Ovary (tissue), 10 donors: ENCODE measurements at places on chromosomes 11 and 22.

GRCh38 chr11:64086258-64087123 is 50.8 kb downstream of the FLRT1 start:
- peak; percentile 60 for DNase-seq

DNA sequence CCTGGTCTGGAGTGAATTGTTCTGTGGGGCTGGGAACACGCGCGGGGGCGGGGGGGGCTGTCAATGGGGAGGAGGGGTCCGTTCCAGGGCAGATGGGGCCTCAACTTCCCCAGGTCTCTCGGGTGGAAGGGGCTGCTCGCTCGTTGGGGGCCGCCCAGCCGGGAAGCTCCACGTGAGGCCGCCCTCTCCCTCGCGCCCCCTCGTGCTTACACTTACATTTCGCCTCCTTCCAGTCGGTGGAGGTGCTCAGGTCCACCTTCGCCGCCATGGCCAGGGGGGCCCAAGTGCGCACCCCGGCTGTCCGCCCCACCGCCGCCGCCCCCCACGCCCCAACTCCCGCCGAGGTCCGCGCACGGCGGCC is 452 bp downstream of the MACROD1 start:
- DNase-seq: no peak

DNA sequence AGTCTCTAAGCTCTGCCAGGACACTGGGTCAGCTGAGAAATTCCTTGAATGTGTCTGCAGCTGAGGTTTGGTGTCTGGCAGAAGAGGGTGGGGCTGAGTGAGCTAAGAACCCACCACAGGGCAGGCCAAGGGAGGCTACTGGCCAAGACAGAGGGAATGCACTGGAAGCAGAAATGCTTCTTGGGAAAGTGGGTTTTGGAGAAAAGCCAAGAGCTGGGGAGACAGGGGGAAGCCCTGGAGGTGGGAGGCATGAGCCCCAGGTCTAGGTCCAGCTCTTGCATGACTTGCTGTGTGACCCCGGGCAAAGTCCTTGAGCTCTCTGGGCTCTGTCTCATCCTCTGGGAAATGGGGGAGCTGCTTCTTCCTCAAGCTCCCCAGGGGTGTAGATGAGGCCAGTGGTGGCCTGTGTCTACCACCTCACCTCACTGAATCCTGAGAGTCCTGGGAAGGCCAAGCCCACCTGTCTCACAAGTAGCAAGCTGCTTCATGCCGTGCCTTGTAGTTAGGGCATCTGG is 2.3 kb downstream of the MMP11 start:
- peak; percentile 27 for DNase-seq

- DNase-seq: no peak
Observed at GRCh38 chr22:46612904-46613605, 7.1 kb upstream of the GRAMD4 start.
